ENCODE measurements at places on chromosomes 6 and 20.

DNA sequence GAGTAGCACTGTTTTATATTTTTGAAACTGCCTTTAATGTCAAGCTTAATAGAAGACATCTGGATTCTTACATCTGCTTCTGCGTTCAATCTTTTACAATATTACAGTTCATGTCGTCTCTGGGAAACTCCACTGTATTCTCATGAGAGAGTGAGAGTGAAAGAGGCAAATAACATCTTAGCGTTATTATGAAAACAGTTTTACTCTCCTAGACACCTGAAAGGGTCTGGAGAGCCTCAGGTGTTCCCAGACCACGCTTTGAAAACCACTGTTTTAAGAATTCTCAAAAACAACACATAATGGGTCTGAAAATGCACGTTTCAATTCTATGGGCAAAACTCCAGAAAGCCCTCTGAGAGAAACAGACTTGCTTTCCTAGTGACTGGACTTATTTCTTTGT, 63.3 kb downstream of the ARHGAP18 start:
- DNase-seq, result no peak

- DNase-seq, result no peak
These were observed 17.5 kb downstream of the FRMD1 start for GRCh38 chr6:168061269-168062210.

DNA sequence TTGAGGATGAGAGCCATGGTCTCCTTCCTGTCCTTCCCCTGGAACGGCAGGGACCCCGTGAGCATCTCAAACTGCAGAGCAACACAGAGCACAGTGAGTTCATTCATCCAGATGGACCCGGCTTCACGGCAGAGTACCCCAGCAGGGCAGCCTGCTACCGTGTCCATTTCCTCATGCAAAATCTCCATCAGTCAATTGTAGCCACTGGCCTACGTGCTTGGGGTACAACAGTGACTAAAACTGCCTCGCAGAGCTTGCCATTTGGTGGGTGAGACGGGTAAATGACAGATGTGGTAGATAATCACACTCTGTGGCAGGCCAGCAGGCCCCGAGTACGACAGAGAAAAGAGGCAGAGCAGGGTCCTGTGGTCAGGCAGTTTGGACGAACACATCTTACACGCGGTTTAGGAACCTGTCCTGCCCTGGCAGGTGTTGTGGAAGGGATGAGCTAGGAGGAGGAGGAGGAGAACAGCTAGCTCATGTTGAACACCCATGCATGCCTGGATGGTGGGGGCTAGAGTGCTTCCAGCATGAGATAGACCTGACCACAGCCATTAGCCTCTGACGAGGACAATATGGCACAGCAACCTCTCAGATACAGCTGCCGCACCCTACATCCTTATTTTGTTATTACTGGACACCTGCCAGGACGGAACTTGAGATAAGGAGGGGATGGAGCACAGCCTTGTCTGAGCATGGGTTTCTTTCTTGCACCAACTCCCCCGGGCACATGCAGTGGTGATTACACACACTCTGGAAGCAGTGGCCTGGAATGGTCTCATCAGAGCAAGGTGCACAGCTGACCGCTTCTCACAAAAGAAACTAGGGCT, 95.6 kb downstream of the RAMACL start:
- DNase-seq, result no peak

- DNase-seq, result no peak
These were observed 67.8 kb upstream of the SASH1 start for GRCh38 chr6:148274809-148275208.

DNA sequence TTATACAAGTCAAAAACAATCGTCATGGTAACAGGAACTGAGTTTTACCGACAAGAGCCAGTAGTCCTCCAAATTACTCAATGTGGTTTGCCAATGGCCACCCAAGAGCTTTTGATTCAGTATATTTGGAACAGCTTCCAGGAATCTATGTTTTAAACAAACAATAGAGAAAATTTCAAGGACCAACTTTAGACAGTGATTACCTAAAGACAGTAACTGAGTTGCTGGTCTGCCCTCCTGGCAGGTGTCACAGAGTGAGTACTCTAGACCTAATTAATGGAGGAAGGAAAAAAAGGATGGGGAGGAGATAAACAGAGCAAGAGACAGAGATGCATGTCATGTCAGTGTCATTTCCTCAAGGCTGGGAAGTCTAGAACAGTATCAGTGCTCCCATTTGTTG, 361.3 kb upstream of the BTBD3 start:
- no peak for DNase-seq

- no peak for DNase-seq
These were observed 3.6 kb downstream of the ARFRP1 start for GRCh38 chr20:63703976-63704748.

GRCh38 chr6:149733089-149733720, 13.1 kb downstream of the NUP43 start:
- no peak for DNase-seq

- DNase-seq, result no peak
These were observed 35.3 kb downstream of the NEDD9 start for GRCh38 chr6:11197175-11197536.

- DNase-seq, result no peak
These were observed 3.0 kb downstream of the CSTL1 start for GRCh38 chr20:23442436-23442835.

DNA sequence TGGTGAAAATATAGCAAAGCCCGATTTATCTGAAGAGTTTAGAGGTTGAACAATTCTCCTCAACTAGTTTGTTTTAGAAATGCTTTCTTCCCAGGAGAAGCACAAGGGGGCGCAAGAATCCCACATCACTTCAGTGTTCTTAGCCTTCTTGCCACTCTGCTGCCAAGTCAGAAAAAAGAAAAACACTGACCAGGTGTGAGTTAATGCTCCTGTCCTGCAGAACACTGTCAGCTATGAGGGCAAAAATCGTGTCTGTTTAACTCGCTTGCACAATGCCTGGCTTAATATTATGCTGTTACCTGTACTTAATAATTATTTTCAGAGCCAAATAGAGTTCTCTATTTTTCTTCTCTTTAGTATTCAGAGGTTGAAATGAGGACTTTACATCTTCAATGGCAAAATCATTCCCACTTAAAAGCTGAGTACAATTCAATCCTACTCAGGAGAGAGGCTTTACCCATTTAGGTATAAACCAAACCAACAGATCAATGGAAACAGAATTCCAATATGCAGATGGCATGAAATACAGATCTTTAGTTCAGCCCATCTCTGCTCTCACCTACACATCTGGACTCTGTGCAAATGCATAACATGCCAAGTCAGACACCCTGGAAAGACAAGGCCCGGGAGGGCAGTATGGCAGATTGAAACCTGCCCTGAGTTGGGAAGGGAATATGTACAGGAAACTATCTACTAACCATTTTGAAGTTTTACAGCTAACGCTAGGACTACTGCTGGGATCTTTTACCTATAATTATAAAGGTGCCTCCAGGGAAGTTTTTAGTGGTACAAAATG, 71.4 kb upstream of the TULP1 start:
- peak; percentile 43 for DNase-seq

- no peak for DNase-seq
These were observed 41.8 kb downstream of the DSTN start for GRCh38 chr20:17611540-17612286.

DNA sequence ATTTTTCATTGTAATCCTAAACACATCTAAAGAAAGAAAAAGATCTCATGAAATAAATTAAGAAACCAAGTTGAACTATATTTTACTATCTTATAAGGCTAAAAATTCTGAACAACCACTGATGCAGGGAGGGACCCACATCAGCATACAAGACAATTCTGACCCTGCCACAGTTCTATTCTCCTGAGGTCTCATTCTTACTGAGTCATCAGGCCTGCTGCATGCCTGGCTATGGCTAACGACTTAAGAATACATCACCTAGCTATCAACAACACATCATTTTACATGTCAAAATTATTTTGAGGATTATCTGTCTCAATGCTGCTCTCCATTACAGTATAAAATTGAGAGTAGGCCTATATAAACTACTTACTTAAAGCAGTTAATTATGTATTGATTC, 52.9 kb downstream of the FBXL4 start:
- DNase-seq, result no peak

DNA sequence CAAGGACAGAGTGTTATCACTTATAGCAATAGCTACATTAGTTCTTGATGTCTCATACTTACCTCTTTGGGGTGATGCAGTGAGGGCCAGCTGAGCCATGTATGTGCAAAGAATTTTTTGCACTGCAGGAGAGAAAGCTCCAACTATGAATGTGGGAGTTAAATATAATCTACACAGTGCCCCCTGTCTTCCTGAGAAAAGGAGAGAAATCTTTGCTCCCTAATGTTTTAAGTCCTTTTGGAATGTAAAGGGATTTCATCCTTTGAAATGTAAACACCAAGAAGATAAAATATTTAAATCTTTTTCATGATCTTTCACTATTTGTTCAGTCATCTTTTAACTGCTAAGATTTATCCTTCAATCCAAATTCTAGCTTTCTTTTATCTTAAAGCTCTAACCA, 822.1 kb downstream of the TENT5A start:
- no peak for DNase-seq

DNA sequence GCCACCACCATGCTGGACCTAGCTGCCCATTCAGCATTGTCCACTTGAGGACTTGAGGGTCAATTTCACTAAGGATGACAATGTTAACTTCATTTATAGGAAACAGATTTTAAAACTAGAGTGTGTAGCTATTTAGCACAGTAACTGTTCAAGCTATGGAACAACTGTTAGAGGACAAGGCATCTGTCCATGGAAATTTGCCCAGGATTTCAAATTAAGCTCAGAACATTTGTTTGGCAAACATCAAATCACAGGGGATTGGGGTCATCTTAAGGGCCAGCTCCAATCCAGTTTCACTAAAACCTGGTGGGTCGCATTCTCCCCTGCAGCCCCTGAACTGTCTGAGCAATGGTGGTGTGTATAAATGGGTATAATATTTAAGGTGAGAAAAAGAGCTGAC, 35.1 kb downstream of the PM20D2 start:
- DNase-seq, result no peak

DNA sequence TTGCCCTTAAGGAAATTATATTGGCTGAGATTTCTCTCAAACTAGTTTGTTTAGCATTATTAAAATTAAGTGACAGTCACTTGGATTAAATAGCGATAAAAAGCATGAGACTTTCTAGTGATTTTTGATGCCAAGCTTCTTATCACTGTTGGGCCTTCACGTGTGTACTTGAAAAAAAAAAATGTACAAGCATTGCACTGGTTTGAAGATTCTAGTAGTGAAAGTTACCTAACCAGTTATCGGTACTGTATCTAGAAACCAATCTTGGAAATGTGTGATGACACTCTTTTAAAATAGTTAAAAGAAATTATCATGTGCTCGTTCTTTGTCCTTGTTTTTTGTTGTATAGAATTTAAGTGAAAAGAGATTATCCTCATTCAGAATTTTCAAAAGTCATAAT, 102.1 kb downstream of the SCAF8 start:
- DNase-seq, result no peak

- no peak for DNase-seq
These were observed 6.7 kb upstream of the PNRC1 start for GRCh38 chr6:89073840-89074239.
